ENCODE measurements at places on chromosomes 1 and 21.
A peak's percentile ranks its signal among the peaks of the same experiment; 100 is the strongest.

- no peak for DNase-seq
Measured at GRCh38 chr21:15706696-15707095, 23.1 kb upstream of the USP25 start.

- DNase-seq: peak; percentile 44
Measured at GRCh38 chr1:198179556-198179981, 22.8 kb downstream of the NEK7 start.

DNA sequence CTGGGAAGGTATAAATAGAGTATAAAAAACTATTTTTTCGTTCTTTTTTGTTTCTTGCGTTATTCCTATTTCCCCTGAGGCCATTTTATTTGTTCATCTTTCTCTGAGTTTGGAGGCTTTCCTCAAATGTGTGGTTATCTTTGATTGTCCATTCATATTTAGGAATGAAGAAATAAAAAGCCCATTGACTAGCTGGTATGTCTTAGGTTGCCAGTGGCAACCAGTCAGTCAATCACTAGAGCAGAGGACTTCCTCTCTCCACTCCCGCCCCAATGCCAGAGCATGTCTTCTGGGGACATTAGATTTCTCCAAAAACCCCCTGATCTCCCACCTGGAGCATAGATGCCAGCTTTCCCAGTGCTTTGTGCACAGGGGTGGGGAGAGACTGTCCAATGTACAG lies 20.7 kb upstream of the FOXE3 start:
- no peak for DNase-seq

GRCh38 chr1:2969845-2970291 lies 51.4 kb upstream of the ACTRT2 start:
- no peak for DNase-seq

DNA sequence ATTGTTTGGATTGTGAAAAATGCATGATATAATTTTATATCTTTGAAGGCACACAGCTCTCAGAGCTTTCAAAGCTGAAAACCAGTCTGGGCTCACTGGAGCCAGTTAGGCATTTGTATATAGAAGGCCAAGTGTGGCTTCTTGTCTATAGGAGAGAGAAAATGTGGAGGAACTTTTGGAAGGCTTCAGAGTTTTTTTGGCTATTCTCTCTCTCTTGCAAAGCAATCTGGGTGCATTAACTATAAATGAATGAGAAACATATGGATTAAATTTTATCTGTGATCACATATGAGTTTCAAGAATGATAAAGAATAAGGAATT lies 216.7 kb upstream of the HOOK1 start:
- DNase-seq: no peak

DNA sequence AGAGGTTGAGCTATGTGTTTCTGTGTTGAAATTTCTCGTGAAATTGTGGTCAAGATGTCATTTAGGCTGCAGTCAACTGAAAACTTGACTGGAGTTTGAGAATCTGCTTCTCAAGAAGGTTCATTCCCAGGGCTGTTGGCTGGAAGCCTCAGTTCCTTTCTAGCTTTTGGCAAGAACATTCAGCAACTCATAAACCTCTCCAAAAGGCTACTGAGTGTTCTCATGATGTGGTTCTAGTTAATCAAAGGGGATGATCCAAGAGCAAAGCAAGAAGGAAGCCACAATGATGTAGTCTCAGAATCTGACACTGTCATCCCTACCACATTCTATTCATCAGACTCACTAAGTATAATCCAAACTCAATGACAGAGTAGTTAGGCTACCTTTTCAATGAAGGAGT lies 66.6 kb downstream of the SPATA6 start:
- no peak for DNase-seq

- DNase-seq: no peak
Measured at GRCh38 chr21:34906401-34906800, 142.7 kb downstream of the RUNX1 start.

DNA sequence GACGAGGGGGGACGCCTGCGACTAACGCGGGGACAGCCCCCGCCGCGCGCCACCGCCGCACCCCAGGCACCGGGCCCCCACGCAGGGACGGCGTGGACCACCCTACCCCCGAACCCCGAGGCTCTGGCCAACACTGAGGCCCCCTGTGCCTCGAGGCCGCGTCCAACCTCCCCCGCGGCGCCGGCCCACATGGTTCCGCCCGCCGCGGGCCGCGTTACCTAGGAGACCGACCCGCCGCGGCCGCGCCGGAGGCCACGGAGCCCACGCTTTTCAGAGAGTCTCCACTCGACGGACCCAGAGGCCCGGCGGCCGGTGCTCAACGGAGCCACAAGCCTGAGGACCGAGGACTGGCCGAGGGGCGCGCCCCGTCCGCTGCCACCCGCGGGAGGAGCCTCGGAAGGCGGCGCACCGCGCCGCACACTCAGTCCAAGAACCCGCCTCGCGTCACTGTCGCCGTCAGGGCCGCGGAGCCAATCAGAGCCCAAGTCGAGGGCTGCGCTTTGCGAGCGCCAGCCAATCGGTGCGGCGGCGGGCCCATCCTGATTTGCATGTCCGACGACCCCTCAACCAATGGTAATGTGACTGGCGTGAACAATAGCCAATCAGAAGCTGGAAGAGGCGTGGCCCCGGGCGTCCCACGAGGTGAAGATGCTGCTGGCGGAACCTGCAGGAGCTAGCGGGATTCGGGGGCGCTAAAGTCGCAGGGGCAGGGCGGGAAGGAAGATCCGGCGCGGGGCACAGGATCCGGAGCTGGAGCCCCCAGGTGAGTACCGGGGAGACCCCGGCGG lies at the start of gene NPHP4:
Gene NPHP4, minus strand, starts transcription at position 400 of the 788 bp plus-strand sequence. CDS start 6,136 bp downstream, outside the sequence.
- peak; percentile 99 for DNase-seq

GRCh38 chr1:244381878-244382565 lies 69.7 kb downstream of the ADSS2 start:
- no peak for DNase-seq

DNA sequence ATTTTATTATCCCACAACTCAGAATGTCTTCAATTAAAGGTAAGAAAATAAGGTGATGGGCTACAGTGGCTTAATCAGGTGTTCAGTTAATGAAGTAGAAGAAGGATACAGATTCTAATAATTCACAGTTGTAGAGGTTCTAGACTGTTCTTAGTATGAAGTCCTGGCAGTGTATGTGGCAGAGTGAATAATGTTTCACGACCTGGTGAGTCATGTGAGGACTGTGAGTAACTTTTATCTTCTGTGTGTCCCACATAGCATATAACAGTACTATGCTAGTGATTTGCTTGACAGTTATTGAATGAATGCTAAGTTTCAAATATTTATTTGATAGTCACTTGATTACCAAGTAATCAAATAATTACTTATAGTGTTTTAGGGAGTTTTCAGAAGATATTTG lies 20.0 kb downstream of the SLC16A4 start:
- DNase-seq: no peak

GRCh38 chr1:78275906-78276685 lies 214.7 kb upstream of the PTGFR start:
- no peak for DNase-seq

DNA sequence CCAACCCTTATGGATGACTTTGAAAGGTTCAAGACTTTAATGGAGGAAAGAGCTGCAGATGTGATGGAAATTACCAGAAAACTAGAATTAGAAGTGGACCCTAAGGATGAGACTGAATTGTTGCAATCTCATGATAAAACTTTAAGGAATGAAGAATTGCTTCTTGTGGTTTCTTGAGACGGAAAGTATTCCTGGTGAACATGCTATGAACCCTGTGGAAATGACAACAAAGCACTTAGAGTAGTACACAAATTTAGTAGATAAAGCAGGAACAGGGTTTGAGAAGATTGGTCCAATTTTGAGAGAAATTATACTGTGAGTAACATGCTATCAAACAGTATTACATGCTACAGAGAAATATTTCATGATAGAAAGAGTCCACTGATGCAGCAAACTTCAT lies 215.4 kb downstream of the OMA1 start:
- DNase-seq: no peak

DNA sequence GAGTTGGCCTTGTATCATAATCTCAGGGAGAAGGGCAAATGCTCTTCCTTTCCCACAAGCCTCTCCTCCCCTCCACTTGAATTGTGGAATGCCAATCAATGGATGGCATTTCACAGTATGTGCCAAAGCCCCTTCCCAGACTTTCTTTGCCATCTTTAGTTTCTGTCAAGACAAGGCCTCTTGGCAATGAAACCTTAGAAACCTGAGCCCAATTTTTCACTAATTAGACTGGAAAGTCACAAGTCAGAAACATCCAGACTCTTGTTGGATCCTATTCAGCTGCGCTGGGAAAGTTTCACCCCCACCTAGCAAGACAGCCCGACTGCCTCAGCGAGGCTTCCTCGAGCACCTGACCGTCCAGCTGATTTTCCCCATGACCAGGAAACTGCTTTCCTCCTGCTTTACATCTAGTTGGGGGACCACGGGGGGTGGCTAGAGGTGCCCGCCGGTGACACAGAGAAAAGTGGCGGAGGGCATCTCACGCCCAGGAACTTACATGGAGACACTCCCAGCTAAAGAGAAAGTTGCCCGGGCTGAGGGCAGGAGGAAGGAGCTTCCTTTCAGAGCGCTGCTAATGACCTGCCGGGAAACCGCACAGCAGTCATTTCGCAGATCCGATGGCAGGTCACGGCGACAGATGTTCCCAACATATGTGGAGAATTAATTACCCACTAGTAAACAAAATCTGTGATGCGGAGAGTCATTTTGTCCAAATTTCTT lies 302.6 kb upstream of the RRP15 start:
- DNase-seq: no peak

- DNase-seq: no peak
Measured at GRCh38 chr1:15799004-15799867, 8.2 kb downstream of the UQCRHL start.

GRCh38 chr1:167670563-167670962 lies 40.5 kb downstream of the RCSD1 start:
- DNase-seq: no peak

GRCh38 chr1:84479998-84480397 lies 932 bp downstream of the RPF1 start:
- no peak for DNase-seq

Data from central memory CD4-positive, alpha-beta T cell (primary cell).